PC-3 (cell line): ENCODE measurements at places on chromosomes 6 and 20. TPM values are rescaled to one million over a fixed set of nuclear protein-coding genes. Genes with fewer than 3 reads are reported as not detected.

- H3K36me3 ChIP-seq, result no peaks in the 10 kb centered on the region
- H3K27ac ChIP-seq, result no peak overlapping the region
- no peak overlapping the region for H3K4me3 ChIP-seq
- no peaks in the 10 kb centered on the region for H3K4me1 ChIP-seq
Measured at GRCh38 chr6:47440719-47441118, 36.9 kb upstream of the CD2AP start.

- H3K4me1 ChIP-seq, result no peaks in the 10 kb centered on the region
- no peak for DNase-seq
- H3K36me3 ChIP-seq, result no peaks in the 10 kb centered on the region
- H3K27me3 ChIP-seq, result no peaks in the 10 kb centered on the region
- H3K4me3 ChIP-seq, result no peak overlapping the region
- H3K27ac ChIP-seq, result no peak overlapping the region
Measured at GRCh38 chr6:102223942-102224341, 830.4 kb downstream of the GRIK2 start.

DNA sequence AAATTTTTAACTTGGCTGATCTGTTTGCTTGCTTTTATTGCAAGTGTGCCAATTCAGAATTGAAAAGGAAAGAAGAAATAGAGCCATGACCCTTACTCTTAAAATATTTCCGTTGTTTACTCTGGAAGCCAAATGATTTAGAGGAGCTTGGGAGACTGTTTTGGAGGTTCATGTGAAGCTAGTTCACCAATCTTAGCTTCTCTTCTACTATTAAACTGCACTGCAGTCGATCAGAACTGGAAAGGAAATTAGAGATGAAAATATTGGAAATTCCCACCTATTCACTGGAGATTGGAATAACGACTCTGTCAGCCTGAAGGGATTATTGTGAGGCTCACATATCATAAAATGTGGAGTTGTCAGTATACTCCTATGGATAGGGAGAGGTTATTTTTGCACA is 81.8 kb downstream of the MLIP start:
- no peak overlapping the region for H3K4me3 ChIP-seq
- DNase-seq, result no peak
- no peaks in the 10 kb centered on the region for H3K36me3 ChIP-seq
- H3K27me3 ChIP-seq, result no peaks in the 10 kb centered on the region
- no peaks in the 10 kb centered on the region for H3K4me1 ChIP-seq

DNA sequence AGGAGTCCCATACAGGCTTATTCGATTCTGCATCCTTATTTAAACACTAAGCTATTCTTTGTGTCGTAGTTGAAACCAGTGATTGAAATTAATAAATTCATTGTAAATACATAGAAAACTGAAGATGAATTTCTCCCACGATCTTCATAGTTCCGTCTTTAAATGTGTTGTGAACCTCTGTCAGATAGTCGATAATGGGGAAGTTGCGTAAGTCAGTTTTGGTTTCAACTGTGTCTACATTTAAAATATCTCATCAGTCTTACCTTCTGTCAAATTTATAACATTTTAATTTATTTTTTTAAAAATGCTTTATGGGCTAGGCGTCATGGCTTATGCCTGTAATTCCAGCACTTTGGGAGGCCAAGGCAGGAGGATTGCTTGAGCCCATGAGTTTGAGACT is 12.7 kb downstream of the STX11 start:
- no peak overlapping the region for H3K27ac ChIP-seq
- no peaks in the 10 kb centered on the region for H3K36me3 ChIP-seq

DNA sequence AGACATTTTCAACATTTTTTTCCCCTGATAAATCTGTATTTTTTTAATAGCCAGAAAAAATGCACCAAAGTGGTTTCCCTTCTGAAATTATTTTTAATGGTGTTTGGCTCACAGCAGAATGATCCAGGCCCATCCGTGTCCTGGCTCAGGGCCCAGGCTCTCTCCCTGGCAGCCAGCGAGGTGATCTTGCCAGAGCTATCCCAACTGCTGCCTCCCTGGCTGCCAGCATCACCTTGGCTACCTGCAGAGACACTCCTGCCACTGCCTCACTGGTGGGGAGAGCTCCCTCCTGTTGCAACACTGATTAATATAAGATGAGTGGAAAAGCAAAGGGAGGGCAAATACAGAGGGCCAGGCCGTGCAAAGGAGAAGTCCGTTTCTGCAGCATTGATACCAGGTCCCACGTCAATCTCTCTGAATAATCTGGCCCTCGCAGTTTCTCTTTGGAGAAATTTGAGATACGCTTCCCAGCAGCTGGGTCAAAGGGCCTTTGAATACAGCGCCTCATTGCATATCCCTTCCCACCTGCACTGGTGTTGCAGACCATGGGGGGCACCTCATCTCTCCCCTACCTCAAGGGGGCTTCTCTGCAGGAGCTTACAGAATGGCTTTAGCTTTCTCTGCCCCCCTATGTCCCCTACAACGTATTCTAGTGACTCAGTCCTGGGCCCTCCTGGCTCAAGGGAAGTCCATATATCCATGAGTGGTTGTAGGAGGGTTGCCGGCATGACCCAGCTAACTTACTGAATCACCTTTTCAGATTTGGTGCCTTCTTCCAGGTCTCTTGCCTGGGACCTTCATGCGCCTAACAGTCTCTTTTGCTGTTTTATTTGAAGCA is 12.8 kb upstream of the DSTN start:
- H3K27ac ChIP-seq, result peak overlapping the region; percentile 98
- no peaks in the 10 kb centered on the region for H3K27me3 ChIP-seq
- H3K4me3 ChIP-seq, result peak overlapping the region; percentile 64
- peak; percentile 84 for DNase-seq
- H3K4me1 ChIP-seq, result peaks cover 45% of the 10 kb centered on the region

DNA sequence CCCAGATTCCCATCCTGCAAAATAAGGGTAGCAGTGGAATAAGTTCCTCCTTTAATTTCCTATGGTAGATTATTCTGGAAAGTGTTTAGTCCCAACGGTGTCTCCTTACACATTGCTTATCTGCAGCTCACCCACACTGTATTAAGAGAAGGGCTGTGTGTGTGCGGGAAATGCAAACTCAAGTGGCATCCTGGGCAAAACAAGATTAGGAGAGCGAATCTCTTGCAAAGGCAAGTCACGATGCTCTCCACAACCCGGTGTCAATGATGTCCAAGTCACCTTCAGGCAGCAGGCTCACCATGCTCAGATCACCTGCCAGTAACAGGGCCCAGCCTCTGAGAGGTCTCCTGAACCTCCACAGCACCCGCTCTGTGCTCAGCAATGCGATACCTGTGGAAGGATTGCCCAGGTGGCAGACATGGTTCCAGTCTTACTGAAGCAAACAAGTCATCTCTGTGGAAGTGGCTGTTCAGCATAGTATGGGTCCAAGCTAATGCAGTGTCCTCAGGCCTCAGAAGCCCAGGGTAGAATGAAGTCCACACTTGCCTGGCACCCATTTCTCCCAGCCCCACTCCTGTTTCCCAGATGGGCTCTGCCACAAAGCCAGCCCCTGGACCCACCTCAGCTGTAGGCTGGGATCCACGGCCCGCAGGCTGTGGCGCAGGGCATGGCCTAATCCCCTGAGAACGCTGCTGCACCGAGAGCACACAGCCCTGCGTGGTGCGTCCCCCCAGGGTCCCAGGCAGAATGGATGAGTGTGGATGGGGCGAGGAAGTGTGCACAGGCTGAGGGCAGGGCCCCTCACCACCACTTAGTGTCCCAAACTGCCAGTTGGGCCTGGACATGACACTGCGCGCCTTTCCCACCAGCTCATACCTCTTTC is 101.2 kb downstream of the PXDC1 start:
- no peak for DNase-seq
- H3K27ac ChIP-seq, result no peak overlapping the region
- H3K36me3 ChIP-seq, result no peaks in the 10 kb centered on the region
- no peaks in the 10 kb centered on the region for H3K4me1 ChIP-seq
- no peaks in the 10 kb centered on the region for H3K27me3 ChIP-seq
- H3K4me3 ChIP-seq, result no peak overlapping the region

DNA sequence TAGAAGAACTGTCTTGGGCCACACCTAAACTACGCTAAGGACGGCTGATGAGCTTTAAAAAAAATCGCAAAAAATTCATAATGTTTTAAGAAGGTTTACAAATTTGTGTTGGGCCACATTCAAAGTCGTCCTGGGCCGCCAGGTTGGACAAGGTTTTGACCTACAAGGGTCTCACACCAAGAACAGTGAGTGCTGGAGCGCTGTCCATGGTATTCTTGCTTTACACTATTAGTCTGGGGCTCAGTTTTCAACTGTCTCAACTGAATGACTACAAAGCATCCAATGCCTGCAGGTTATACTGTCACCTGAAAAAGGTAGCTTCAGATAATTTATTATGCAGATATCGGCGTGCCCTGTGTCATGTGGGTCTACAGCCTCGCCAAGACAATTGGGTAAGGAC is 3.7 kb upstream of the FAXC start:
- H3K36me3 ChIP-seq, result no peaks in the 10 kb centered on the region
- peaks cover 8% of the 10 kb centered on the region; the same call in 1 of the 2 replicates for H3K4me1 ChIP-seq
- no peak for DNase-seq

GRCh38 chr6:31528821-31529328 is at the start of gene MCCD1:
Gene MCCD1, plus strand, starts transcription at chr6:31528962. Its CDS starts 53 bp downstream, at chr6:31529015.
- peaks cover 8% of the 10 kb centered on the region for H3K4me1 ChIP-seq
- H3K27ac ChIP-seq, result no peak within 1 kb of the TSS
- DNase-seq, result no peak
- no peaks in the 10 kb centered on the region for H3K27me3 ChIP-seq

DNA sequence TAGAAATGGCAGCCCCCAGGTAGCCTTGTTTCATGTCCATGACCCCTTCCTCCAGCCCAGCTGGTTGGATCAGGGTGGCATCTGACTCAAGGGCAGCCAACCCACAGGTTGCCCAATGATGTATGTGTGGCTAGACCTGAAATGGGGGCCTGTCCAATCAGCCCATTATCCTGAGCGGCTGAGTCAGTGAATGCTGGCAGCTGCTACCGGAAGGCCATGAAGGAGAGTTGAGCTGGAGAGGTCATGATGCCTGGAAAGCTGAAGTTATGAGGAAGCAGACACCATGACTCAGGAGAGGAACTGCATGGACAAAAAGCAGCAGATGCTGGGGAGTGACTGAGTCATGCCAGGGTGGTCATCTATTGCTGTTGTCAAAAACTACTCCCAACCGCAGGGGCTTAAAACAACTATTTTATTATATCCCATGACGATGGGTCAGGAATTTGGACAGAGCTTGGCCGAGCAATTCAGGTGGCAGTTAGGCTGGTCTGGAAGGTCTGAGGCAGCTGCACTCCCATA is 67.3 kb downstream of the MDGA1 start:
- H3K4me1 ChIP-seq, result peaks cover 36% of the 10 kb centered on the region
- peak overlapping the region; percentile 94 for H3K27ac ChIP-seq
- H3K4me3 ChIP-seq, result no peak overlapping the region; the same call in 1 of the 2 replicates
- peak; percentile 98 for DNase-seq

- no peak overlapping the region for H3K4me3 ChIP-seq
- H3K36me3 ChIP-seq, result no peaks in the 10 kb centered on the region
- no peak overlapping the region for H3K27ac ChIP-seq
- no peak for DNase-seq
Measured at GRCh38 chr6:35784200-35784599, 3.4 kb downstream of the CLPSL1 start.

DNA sequence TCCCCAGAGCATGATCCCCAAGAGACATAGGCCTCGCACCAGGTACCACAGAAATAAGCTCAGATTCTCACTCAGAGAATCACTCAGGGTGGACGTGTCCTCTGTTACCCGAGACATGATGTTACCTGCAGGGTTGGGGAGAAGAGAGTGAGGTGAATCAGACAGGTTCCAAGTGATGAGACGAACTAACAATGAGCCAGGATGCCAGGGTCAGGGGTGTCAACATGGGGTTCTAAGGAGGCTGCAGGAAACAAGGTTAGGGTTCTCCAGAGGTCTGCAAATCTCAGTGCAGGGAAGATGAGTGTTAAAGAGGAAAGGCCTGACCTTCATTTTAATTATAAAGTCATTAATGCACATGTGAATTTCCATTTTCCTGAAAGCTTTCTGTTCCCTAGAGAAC is 2.5 kb downstream of the TAP1 start:
- no peak overlapping the region for H3K4me3 ChIP-seq
- no peak for DNase-seq
- no peaks in the 10 kb centered on the region for H3K27me3 ChIP-seq
- H3K36me3 ChIP-seq, result no peaks in the 10 kb centered on the region

DNA sequence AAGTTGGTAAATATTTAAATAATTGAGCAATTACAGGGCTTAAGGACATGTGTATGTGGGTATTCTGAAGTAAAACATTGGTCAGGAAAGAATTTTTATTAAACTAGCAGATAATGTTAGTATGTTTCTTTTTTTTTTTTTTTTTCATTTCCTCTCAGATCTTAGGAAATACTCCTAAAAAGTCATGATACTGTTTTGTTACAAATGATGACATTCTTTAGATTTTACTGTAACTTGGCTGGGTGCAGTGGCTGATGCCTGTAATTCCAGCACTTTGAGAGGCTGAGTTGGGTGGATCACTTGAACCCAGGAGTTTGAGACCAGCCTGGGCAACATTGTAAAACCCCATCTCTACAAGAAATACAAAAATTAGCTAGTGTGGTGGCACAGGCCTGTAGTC is 41.5 kb downstream of the CDC40 start:
- peaks cover 2% of the 10 kb centered on the region; the same call in 1 of the 2 replicates for H3K36me3 ChIP-seq
- no peak overlapping the region for H3K4me3 ChIP-seq
- H3K27ac ChIP-seq, result no peak overlapping the region
- H3K27me3 ChIP-seq, result no peaks in the 10 kb centered on the region

- H3K27me3 ChIP-seq, result no peaks in the 10 kb centered on the region
- no peak overlapping the region for H3K27ac ChIP-seq
- H3K4me1 ChIP-seq, result peaks cover 68% of the 10 kb centered on the region
- no peak overlapping the region for H3K4me3 ChIP-seq
Measured at GRCh38 chr20:1394686-1395085, 1.8 kb upstream of the FKBP1A start.

DNA sequence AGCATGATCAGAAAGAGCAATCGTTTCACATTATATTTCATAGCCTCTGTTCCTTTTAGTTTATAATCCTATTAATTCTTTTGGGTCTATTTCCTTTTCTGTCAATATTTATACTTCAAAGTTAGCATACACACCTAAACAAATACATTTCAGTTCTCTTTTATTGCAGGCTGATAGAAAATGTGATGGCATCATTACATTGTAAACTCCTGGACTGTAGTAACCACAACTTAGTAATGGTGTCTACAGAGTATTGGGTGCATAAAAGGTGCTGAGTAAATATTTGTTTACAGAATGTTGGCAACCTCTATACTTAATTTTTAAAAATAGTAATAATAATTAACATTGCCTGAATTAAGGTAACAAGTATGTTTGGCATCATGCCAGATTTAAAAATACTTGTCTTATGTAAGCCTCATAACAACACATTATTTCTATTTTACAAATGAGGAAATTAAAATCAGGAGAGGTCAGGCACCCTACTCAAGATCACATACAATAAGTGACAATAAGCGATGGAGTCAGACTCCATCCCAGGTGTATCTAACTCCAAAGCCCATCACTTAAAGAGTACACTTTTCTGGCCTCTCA is 195.0 kb downstream of the UBE3D start:
- H3K36me3 ChIP-seq, result no peaks in the 10 kb centered on the region
- no peak overlapping the region for H3K4me3 ChIP-seq
- H3K4me1 ChIP-seq, result peaks cover 36% of the 10 kb centered on the region
- H3K27me3 ChIP-seq, result no peaks in the 10 kb centered on the region
- H3K27ac ChIP-seq, result 0 out of 2 replicates have a peak overlapping the region, but pooled peaks have one; percentile 20

- H3K4me3 ChIP-seq, result no peak overlapping the region
- peak; percentile 67 for DNase-seq
- peaks cover 25% of the 10 kb centered on the region for H3K4me1 ChIP-seq
Measured at GRCh38 chr6:3414327-3415081, 42.3 kb downstream of the SLC22A23 start.

- DNase-seq, result peak; percentile 34
- H3K36me3 ChIP-seq, result no peaks in the 10 kb centered on the region
- no peaks in the 10 kb centered on the region for H3K27me3 ChIP-seq
- no peak overlapping the region for H3K27ac ChIP-seq
- peak overlapping the region; percentile 78 for H3K4me3 ChIP-seq
- H3K4me1 ChIP-seq, result peaks cover 8% of the 10 kb centered on the region; the same call in 1 of the 2 replicates
Measured at GRCh38 chr6:118649918-118650581, 1.3 kb downstream of the CEP85L start.

The VWA7 gene
- total RNA-seq, result 0.98 and 1.9 TPM in 2 replicates

The TGM2 gene
- 583 and 773 TPM in 2 replicates for total RNA-seq

The PEX3 gene
- 17.5 and 23.8 TPM in 2 replicates for total RNA-seq
